ENCODE measurements at places on chromosomes 4 and X.

GRCh38 chr4:71648448-71648847, 135.4 kb downstream of the GC start:
- no peak for DNase-seq

GRCh38 chrX:19543951-19544381, 28.7 kb upstream of the MAP3K15 start:
- peak; percentile 29 for DNase-seq

- DNase-seq: no peak
Measured at GRCh38 chr4:105191621-105192210, 45.0 kb downstream of the TET2 start.

DNA sequence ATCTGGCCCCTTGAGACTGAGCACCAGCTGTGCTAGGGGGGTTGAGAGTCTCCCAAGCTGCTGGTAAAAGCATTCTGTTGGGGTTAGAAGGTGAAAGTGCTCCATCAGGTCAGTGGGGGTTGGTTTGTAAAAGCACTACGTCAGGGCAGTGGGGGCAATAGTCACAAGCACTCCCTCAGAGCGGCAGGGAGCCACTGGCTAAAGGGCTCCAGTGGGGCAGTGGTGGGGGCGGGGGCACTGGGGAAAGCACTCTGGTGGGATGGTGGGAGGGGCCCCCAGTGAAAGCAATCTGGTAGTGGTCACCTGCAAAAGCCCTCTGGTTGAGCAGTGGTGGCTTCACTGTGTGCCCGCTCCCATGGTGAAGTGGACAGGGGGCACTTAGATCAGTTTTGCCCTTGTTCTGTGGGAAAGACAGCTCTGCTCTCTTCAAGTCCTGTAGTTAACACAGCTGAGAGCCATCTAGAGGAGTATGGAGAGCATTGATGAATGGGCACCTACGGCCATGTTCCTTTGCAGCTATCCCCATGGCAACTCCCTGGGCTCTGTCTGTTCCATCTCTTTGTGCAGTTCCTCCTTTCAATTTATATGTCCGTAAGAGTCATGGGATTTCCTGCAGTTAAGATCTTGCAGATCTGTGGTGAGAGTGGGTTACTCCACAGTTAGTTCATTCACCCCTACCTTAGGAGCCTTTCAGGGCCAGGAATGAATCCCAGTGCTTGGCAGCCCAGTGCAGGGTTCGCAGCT, 106.4 kb downstream of the SH3BGRL start:
- DNase-seq: no peak

DNA sequence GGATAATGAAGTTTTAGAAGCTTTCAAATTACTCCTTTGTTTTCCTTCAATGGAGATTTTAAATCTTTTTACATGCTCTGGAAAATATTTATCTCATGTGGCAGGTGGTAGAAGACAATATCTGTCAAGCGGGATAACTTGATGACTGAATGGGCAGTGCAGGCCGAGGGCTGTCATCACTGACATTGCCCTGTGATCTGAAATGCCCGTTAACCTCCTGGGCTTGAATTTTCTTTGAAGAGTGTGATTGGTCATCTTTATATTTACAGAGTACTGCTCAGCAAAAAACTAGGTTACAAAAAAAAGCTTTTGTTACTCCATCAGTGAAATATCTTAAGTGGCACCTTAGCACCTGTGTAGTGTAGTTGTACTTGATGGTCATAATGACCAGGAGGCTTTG, 147.5 kb downstream of the GATB start:
- no peak for DNase-seq

DNA sequence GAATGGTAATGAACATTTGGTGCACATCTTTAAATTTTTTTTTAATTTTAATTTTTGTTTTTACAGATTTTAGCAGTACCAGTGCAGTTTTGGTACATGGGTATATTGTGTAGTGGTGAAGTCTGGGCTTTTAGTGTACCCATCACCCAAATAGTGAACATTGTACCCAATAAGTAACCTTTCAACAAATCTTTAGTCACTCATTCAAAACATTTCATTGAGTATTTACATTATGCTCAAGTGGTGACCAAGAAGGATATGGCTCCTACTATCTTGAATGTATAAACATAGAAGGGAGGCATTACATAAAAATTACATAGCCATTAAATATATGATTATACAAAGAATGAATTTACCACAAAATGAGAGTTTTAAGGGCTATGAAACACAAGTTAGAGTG, 223.3 kb downstream of the SPRY1 start:
- DNase-seq: no peak

GRCh38 chr4:174244441-174244840, 39.0 kb downstream of the FBXO8 start:
- no peak for DNase-seq

- DNase-seq: no peak
Measured at GRCh38 chr4:56671860-56672259, 9.2 kb downstream of the HOPX start.

- DNase-seq: peak; percentile 61
Measured at GRCh38 chrX:153944140-153944799, at the start of gene RENBP. Gene RENBP, minus strand, starts transcription at chrX:153944643. Its CDS starts 33 bp downstream, at chrX:153944610.

GRCh38 chrX:47458528-47458927, 24.5 kb downstream of the ZNF41 start:
- no peak for DNase-seq

- peak; percentile 11 for DNase-seq
Measured at GRCh38 chrX:37871626-37872302, 24.4 kb upstream of the DYNLT3 start.

DNA sequence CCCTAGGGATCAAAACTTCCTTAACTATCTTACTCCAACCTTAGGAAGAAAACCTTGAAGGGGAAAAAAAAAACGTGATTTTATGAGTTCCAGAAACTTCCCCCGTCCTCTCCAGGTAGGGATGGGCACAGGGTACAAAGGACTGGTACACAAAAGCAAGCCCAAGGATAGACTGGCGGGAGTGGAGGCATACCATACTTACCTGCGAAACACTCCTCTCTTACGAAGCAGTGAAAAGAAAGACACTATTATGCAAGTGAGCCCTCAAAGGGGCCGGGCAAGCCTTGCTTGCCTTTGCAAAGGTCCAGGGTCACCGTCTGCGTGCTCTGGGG, 651 bp downstream of the TSPAN6 start:
- DNase-seq: no peak

GRCh38 chr4:35697210-35697736, 547.0 kb downstream of the ARAP2 start:
- no peak for DNase-seq

DNA sequence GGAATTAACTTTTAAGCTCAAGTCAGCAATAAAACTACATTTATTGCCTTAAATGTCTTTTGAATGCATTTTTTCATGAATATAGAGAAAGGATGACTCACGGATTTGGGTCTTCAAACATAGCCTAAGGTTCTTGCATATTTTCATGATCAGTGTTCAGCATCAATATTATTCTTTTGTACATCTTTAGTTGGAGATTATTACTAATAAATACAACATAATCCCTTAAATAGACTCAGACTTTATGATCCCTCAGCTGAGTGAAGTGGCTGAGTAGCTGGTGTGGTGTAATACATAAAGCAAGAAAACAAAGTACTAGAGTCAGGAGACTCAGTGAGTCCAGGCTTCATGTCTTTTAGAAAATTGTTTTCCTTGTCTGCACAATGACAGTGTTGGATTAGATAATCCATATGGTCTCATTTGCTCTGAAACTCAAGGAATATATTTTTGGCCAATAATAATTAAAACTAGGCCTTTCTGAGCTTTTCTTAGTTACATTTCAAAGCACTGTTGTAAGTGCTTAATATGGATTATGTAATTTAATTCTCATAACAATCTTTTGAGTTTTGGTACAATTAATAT, 78.3 kb upstream of the UNC5C start:
- no peak for DNase-seq

- DNase-seq: no peak
Measured at GRCh38 chr4:76867880-76868655, 29.9 kb downstream of the SOWAHB start.

GRCh38 chr4:128658214-128658631, 151.3 kb upstream of the JADE1 start:
- DNase-seq: no peak

DNA sequence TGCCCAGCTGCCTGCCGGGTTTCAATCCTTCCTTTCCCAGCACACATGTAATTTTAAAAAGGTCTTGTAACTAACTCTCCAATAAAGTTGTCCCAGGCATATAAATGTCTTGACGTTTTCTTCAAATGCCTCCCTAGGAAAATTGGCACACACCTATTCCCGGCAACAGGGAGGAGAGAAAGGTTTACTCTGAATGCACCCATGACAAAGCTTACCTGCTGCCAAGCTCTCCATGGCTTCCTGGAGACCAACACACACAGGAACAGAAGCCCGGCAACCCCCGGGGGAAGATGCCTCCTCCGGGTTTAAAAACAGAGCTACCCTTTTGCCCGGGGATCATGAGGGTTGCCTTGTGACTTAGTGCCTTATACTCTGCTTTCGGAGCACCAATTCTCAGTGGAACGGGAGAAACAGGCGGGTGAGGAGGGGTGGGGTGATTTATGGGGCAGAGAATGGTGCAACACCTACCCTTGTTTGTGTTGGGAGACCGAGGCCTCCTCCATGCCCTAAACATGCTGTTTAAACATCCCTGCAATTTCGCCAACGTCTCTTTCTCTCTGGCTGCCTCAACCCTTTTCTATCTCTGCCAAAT, 4.8 kb upstream of the GYG2 start:
- no peak for DNase-seq

- DNase-seq: no peak
Measured at GRCh38 chr4:89119166-89119565, 7.8 kb downstream of the TIGD2 start.

DNA sequence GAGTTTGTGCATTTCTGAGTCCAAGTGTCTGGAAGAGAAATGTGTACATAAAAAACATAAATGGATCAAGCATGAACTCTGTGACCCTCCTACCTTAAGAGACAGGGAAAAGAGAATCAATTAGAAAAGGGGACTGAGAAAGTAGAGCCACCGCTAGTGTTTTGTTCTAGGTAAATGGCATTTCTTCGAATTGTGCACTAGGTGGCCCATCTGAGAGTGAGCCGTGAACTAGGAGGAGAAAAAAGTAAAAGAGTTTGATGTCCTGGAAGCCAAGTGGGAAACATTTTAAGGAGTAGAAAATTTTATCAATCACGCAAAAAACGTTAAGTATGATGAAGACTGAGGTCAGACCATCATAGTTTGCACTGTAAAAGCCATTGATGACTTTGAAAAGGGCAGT, 55.1 kb downstream of the NAF1 start:
- no peak for DNase-seq

- DNase-seq: no peak
Measured at GRCh38 chrX:100677611-100678181, 33.7 kb downstream of the SRPX2 start.

DNA sequence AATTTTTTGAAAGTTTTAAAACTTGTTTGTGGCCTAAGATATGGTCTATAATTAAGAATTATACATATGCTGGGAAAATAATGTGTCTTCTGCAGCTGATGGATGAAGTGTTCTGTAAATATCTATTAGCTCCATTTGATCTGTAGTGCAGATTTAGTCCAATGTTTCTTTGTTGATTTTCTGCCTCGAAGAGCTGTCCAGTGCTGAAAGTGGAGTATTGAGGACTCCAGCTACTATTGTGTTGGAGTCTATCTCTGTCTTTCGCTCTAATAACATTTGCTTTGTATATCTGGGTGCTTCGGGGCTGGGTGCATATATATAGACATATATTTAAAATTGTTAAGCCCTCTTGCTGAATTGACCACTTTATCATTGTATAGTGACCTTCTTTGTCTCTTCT, 2127.3 kb downstream of the PCDH7 start:
- no peak for DNase-seq

GRCh38 chr4:64250061-64250460, 159.2 kb downstream of the TECRL start:
- DNase-seq: no peak

- DNase-seq: no peak
Measured at GRCh38 chrX:104712515-104712914, 146.5 kb downstream of the IL1RAPL2 start.

GRCh38 chr4:37858872-37859271, 32.0 kb upstream of the TBC1D1 start:
- no peak for DNase-seq

DNA sequence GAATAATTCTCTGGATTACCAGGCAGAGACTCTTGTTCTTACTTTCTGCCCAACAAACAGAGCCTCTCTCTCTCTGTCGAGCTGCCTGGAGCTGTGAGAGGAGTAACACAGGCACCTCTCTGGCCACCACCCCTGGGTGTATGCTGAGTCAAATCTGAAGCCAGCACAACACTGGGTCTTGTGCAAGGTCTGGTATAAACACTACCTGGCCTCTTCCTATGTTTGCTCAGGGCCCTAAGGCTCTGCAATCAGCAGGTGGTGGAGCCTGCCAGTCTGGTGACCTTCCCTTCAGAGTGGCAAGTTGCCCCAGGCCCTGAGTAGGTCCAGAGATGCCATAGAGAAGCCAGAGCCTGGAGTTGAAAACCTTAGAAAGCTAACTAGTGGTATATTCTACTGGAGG, 139.9 kb downstream of the CPXCR1 start:
- DNase-seq: no peak

- no peak for DNase-seq
Measured at GRCh38 chrX:116281106-116281505, 110.6 kb downstream of the AGTR2 start.

- DNase-seq: no peak
Measured at GRCh38 chr4:39712819-39713607, 15.1 kb downstream of the UBE2K start.

- no peak for DNase-seq
Measured at GRCh38 chrX:100979881-100980607, 10.5 kb downstream of the ARL13A start.

- no peak for DNase-seq
Measured at GRCh38 chr4:107896646-107897045, 34.7 kb upstream of the CYP2U1 start.

DNA sequence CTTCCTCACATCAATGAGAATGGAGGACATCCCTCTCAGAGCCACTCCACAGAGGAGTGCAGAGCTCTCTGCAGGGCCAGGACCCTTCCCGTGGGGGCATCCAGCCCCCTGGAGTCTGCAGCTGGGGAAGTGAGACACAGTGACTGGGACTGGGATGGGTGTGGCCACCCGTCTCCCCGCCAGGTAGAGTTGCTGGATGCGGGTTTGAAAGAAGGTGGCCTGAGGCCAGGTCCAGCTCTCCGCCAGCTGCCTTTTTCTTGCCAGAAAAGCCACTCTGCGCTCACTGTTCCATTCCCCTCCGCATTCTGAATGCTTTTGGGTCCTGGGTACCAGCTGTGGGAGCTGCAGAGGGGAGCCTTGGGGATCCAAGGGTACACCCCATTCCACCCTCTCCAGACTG, 82.6 kb downstream of the ABLIM2 start:
- no peak for DNase-seq

- peak; percentile 68 for DNase-seq
Measured at GRCh38 chr4:89056953-89057398, at the start of gene FAM13A. Gene FAM13A, minus strand, starts transcription at chr4:89057185. Its CDS starts 221 bp downstream, at chr4:89056964.

GRCh38 chrX:48747415-48748016, 14.0 kb upstream of the GLOD5 start:
- DNase-seq: no peak

GRCh38 chr4:54090804-54091623, 8.9 kb upstream of the GSX2 start:
- peak; percentile 45 for DNase-seq

DNA sequence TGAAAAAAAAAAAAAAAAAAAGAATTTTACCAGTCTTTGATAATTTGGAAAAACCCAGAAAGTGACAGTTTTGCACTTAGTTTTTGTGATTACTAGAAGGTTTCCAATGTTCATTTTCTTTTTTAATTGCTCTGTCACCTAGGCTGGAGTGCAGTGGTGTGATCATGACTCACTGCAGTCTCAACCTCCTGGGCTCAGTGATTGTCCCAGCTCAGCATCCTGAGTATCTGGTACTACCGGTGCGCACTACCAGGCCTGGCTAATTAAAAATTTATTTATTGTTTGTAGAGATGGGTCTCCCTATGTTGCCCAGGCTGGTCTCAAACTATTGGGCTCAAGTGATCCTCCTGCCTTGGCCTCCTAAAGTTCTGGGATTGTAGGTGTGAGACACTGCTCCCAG, 3.3 kb downstream of the NUDT9 start:
- DNase-seq: no peak

All from left ventricle myocardium inferior (tissue), 1 donor.